ENCODE measurements at places on chromosomes 16 and 17. TPM values are rescaled to one million over a fixed set of nuclear protein-coding genes. Genes with fewer than 3 reads are reported as not detected.

IRX3 gene
- total RNA-seq, result 0.33 TPM

DNA sequence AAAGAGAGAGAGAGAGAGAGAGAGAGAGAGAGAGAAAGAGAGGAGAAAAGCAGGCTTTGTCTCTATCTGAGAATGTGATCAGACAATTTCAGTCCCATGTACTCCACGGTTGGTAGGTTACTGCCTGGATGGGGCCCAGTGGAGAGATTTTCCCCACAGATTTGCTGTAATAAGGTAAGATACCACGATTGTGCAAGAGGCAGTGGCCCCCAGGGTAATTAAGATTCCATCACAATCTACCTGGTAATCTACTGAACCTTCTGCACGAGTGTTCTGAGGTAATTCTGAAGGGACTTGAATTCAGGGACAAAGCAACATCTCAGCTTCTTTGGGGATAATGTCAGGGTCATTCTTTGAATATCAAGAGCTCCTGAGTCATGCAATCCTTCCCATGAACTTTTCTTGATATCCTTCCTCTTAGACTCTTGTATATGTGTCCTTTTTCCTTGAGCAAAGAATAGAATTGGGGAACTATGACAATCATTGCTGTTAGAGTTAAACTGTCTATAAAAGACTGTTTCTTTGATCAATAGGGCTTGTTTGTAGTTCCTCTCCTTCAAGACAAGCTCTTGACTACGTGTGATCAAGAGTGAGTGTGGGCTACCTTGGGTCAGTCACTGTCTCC, 306.6 kb downstream of the MAF start:
- DNase-seq, result no peak

C16orf46 gene
- 1.1 TPM for total RNA-seq

DNA sequence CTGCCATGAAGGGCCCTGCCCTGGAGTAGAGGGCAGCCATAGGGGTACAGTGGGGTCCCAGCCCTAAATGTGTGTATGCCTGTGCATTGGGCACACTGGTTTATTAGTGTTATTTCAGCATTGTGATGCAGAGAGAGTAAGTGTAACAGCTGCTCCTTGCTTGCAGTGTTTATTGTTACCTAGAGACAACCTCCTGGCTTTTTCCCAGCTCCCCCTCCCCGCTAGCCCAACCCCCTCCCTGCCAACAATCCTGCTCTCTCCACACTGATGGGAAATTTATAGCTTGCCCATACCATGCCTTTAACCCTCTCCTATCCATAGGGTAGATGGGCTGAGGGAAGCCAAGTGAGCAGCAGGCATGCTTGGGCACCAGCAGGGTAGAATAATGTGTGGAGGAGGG, 51.3 kb downstream of the NEUROD2 start:
- DNase-seq, result no peak

GRCh38 chr17:75645501-75645888, 12.3 kb downstream of the SMIM5 start:
- DNase-seq, result peak; percentile 37

DNA sequence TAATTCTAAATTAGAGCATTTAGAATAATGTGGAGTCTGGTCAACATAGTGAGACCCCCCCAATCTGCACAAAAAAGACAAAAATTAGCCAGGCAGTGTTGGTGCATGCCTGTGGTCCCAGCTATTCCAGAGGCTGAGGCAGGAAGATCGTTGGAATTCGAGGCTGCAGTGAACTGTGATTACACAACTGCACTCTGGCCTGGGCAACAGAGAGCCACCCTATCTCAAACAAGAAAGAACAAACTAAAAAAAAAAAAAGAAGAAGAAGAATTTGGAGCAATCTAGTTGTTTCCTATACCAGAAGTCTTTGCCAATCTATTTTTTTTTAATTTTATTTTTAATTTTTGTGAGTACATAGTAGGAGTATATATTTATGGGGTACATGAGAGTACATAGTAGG, 6.0 kb downstream of the CETP start:
- no peak for DNase-seq

DNA sequence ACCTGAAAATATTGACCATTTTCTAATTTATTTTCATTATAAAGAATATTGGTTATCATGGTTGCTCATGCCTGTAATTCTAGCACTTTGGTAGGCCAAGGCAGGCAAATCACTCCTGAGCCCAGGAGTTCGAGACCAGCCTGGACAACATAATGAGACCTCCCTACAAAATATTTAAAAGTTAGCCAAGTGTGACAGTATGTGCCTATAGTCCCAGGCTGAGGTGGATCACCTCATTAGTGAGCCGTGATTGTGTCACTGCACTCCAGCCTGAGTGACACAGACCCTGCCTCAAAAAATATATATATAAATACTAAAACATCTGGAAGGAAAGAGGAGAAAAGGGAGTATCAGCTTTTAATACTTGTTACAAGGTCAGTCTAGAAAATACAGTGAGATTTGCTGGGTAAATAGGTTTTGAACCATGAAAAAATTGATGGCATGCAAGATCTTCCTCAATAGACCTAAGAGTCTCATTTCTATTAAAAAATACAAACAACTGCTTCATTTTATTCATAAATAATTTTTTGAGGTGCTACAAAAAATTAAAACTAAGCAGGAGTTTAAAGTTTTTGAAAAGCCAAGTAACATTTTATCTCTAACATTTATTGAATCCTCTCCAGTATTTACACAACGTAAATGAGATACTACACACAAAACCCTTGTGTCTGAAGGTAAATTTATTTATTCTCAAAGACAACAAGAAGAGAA, 47.7 kb downstream of the TUBD1 start:
- DNase-seq, result peak; percentile 47

GRCh38 chr17:2885733-2886132, 89.5 kb downstream of the RAP1GAP2 start:
- no peak for DNase-seq

COIL gene
- total RNA-seq, result 12.1 TPM

GRCh38 chr17:39223907-39224777, 1.6 kb downstream of the STAC2 start:
- DNase-seq, result no peak

GRCh38 chr17:8121681-8122421, 2.1 kb downstream of the HES7 start:
- peak; percentile 78 for DNase-seq
